ENCODE measurements at places on chromosomes 11 and 22.

- no peak for DNase-seq
Measured at GRCh38 chr11:78898266-78898775, 323.7 kb upstream of the NARS2 start.

GRCh38 chr11:114796954-114797721 is 118.8 kb downstream of the NXPE2 start:
- no peak for DNase-seq

GRCh38 chr11:9815486-9816136 is 151.7 kb downstream of the SWAP70 start:
- no peak for DNase-seq

- no peak for DNase-seq
Measured at GRCh38 chr11:134662629-134663360, 250.8 kb upstream of the B3GAT1 start.

GRCh38 chr22:41021061-41021612 is 70.0 kb downstream of the RBX1 start:
- DNase-seq = peak; percentile 32

- DNase-seq = no peak
Measured at GRCh38 chr22:40904101-40904500, 42.2 kb upstream of the DNAJB7 start.

DNA sequence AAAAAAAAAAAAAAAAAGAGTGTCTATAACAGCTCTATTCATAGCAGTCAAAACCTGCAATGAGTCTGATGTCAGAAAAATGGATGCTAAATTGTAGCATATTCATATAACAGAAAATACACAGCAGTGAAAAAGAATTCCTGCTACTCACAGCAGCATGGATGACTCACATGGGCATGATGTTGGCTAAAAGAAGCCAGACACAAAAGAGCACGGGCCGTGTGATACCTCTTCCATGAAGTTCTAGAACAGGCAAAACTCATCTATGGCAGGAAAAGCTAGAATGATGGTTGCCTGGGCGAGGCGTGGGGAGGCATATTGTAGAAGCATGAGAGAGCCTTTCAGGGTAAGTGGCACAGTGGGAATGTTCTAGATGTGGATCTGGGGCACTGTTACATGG is 18.9 kb downstream of the PLAAT3 start:
- DNase-seq = no peak

DNA sequence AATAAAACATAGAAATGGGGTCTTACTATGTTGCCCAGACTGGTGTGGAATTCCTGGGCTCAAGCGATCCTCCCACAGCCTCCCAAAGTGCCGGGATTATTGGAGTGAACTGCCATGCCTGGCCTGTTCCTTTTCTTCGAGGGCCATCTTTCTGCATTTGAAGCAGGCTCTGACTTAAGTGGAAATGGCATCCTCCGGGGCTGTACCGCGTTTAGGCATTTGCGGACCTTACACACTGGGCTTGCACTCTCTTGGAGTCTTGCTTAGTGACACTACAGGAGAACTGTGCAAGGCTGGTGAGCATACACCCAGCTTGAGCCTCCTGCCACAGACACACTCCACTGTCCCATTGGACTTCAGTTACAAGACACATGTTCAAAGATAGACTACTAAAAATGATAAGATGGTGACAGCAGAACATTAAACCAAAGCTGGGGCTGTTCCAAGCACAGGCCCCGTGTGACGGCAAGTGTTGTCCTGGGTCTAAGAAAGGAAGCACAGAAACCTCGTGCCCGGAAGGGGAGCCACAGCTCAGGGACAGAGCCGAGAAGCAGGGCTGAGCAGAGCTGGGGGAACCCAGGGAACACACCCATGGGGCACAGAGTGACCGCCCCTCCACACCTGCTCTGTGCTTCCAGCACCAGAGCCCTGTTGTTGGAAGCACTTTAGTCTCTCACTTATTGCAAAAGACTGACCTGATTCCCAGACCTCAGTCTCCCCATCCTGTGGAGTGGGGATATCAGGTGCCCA is 59.0 kb upstream of the SHANK2 start:
- no peak for DNase-seq

- no peak for DNase-seq
Measured at GRCh38 chr11:35047179-35047578, 91.8 kb upstream of the CD44 start.

GRCh38 chr11:101436511-101437142 is 147.2 kb downstream of the TRPC6 start:
- DNase-seq = no peak

GRCh38 chr11:58003591-58003990 is 20.1 kb upstream of the OR9Q1 start:
- no peak for DNase-seq

DNA sequence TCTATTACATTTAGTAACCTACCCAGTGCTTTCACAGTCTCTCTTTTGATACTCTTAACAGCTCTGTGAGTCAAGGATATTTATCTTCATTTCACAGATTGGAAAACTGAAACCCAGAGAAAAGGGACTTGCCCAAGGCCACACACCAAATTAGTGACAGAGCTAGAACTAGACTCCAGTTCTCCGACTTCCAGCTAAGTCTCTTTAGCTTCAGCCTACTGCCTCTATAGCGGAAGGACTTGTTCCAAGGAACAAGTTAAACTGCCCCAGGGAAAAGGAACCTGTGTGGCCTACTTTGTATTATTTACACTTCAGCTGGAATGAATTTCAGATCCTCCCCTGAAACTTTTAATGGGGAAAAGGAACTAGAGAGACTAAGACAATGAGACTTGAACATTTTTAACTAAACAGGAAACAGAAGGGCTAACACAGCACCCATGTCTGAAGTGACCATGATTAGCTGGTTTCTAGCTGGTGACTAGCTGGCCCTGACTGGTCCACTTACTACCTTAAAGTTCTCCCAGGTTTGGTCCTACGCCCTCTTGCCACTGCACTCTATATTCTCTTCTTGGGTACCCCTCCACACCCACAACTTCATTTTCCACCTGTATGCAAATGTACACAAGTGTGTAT is 1.3 kb downstream of the LRRC51 start:
- DNase-seq = no peak

DNA sequence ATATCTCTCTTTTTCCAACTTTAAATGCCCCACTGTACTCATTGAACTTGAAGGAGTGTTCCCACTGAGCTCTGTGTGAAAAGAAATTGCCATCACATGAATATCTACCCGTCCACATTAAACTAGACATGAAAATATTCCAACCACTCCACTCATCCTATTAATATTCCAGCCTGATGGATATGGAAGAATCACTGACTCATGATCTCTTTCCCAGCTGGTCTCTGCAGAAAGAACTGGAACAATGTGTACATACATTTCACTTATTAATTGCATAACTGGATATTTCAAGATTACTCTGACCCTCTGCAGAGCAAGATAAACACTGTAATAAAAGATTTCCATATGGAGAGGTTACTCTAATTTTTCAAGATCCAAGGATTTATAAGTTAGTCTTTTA is 711.1 kb upstream of the LRRC4C start:
- no peak for DNase-seq

DNA sequence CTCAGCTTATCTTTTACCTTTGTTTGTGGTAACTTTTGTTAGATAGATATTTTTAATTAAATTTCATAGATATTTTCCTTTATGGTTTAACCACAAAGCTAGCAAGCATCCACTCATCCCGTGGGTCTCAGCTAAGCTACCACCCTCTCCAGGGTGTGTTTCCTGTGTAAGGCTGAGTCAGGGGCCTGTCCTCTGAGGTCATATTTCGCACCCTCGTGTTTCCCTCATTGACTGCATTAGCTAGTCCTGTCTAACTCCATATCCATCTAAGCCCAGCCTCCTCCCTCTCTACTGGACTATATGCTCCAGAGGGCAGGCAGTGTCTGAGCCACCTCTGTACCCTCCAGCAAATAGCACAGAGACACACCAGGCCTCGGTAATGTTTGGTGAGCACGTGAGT is 16.7 kb downstream of the XRRA1 start:
- no peak for DNase-seq

GRCh38 chr22:31944700-31945442 is 536 bp downstream of the YWHAH start:
- DNase-seq = peak; percentile 79

- no peak for DNase-seq
Measured at GRCh38 chr11:72529068-72529467, 94.7 kb upstream of the CLPB start.

GRCh38 chr11:72409458-72409857 is 24.9 kb downstream of the CLPB start:
- DNase-seq = no peak

DNA sequence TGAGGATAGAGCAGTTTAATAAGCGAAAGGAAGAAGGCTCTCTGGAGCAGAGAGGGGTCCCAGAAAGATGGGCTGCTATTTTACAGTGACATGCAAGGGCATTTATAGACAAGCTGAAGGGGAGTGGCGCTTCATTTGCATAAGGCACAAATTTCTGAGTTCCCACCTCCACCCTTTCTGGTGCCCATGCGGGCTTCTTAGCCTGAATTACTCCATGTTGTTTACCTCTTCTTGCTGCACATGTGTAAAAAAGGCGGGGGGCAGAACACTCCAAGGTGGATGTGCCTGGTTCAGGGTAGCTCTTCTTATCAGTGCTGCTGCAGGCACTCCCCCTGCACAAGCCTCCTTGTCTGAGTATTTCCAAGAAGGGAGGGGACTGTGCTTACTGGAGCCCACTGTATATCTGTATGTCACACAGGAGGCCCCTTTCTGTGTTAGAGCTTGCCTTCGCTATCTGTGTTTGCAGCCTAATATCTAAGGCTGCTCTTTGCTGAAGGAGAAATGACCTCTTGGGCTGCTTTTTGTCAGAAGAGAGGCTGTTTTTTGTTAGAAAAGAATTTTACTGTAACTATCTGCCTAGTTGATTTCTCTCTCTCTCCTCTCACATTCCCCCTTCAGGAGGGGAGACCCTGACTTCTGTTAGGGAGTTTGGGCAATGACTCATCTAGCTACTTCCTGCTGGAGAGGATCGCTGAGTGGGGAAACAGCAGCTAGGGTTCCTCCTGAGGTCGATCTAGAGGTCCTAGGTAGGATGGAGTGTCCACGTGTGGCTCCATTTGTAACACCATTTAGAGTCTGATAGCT is 1057.0 kb upstream of the CNTN5 start:
- DNase-seq = no peak

GRCh38 chr22:19105867-19106802 is 16.1 kb downstream of the DGCR2 start:
- DNase-seq = no peak

GRCh38 chr11:128599729-128600128 is 12.4 kb upstream of the ETS1 start:
- no peak for DNase-seq

DNA sequence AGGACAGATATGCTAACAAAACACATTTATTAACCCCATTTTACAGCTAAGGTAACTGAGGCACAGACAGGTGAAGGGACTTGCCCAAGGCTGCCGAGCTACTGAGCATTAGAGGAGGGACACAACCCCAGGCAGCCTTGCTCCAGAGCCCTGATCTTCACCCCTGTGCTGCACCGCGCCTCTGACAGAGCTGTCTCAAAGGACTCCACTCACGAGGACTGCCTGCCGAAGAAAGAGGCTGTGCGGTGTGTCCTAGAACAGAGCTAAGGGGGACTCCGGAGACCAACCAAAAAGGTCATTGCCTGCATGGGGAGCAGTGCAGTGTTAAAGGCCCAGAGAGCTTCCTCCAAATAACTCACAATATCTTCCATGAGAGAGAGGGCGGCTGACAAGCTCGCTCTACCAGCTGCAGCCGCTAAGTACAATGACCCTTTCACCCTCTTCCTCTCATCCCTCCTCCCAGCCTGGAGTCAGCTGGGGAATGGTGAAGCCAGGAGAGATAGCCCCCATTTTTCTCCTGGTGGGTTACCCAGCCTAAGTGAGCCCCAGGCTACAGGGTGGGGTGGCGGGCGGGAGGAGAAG is 119.2 kb downstream of the DSCAML1 start:
- no peak for DNase-seq

GRCh38 chr11:69870766-69871165 is 51.5 kb upstream of the FGF3 start:
- DNase-seq = no peak

- DNase-seq = no peak
Measured at GRCh38 chr11:62726156-62726914, 922 bp downstream of the HNRNPUL2 start.

DNA sequence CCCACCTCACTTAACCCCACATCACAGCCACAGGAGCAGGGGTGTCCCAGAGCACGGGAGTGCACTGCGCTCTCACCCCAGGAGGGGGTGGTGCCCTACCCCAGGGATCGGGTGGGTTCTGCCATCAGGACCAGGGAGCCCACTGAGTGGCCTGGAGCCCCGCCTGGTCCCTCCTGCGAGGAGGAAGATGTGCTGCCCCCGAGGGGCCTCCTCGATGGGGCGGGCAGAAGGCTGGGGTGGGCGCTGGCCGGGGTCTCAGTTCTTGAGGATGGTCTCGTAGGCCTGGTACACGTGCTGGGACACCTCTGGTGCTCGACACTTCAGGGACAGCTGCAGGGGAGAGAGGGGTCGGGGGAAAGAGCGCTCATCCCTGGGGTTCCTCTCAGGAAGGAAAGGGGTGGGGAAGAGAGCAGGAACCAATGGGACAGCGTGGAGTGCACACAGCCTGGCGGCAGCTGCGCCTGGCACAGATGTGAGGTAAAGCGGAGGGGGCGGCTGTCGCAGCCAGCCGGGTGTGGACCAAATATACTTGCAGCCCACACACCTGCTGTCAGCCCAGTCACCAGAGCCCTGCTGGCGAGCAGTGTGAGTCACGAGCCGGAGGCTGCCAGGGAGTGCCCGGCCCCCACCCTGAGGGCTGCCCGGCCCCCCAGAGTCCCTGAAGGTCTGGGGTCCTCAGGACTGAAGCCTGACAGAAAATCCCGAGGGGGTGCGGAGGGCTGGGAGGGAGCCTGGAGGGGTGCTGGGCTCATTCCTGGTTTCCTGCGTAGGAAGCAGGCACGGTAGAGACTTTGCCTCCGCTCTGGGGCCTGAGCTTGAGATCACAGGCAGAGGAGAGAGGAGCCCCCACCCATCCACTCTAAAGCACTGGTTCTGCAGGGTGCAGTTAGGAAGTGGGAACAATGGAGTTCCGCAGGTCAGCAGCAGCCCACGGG is 13.3 kb upstream of the RASL10A start:
- DNase-seq = peak; percentile 85

DNA sequence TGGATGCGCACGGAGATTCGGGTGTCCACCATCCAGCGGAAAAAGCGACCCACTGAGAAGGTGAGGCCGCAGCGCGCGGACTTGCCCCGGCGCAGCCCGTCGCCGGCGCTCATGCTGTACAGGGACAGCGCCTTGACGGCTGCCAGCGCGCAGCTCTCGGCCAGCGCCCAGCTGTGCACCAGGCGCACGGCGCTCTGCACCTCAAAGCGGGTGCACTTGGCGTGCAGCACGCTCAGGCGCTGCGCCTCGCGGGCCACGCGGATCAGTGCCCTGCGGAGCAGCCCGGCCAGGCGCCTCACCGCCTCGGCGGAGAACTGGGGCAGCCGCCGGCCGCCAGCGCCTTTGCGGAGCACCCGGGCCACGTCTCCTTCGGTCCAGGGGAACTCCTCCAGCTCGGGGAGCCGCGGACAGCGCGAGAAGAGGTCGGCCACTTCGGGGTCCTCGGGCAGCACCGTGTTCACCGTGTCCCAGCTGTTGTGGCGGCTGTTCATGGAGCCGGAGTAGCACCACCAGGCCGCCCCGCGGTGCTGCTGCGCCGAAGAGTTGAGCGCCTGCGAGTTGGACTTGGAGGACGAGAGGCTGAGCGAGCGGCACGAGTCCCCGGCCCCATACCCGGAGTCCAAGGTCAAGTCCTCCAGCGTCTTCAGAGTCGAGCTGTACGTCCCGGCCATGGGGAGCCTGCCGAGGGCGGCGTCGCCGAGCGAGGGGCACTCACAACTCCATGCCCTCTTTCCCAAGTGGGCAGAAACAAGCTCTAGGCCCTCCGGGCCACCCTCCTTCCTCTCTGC is 703 bp downstream of the ABTB2 start:
- DNase-seq = peak; percentile 76
